ENCODE measurements at places on chromosomes 13 and 19. TPM values are rescaled to one million over a fixed set of nuclear protein-coding genes. Genes with fewer than 3 reads are reported as not detected.

DNA sequence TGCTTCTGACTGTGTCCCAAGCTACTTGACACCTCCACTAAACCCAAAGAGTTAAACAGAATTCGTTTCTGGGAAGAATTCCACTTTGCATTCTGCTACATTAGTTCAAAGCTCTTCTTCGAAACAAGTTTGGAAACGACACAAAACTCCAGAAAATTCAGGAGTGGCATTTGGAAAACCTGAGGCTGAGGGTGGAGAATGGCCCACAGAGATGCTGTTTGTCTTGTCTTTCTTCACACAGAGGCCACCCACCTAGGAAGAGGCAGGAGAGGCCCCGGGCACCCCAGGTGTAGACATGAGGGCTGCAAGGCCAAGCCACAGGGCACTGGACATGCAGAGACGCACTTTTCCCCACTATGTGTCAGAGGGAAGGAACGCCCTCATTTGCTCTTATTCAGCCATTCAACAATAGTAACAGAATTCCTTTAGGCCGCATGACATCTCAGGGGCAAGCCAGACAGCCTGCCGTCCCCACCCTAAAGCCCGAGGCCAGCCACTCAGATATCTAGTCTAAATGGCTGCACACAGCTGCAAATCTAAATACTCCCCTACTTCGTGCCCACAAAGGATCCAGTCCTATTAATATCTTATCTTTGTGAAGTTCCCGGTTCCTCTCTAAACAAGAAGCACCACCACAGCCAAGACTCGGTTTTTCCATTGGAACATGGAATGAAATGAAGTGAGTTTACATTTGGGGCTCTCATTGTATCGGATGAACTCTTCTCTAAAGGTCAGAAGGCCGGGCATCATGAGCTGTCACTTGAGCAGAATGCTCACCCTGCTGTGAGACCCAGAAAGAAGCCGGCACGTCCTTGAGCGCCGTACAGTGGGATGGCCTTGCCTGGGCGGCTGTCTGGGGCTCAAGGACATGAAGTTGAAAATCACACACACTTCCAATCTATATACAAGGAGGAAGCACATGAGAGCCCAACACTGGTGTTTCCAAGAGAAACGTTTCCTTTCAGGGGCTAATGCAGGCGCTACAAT lies 19.8 kb downstream of the COL4A1 start:
- DNase-seq, result no peak

DNA sequence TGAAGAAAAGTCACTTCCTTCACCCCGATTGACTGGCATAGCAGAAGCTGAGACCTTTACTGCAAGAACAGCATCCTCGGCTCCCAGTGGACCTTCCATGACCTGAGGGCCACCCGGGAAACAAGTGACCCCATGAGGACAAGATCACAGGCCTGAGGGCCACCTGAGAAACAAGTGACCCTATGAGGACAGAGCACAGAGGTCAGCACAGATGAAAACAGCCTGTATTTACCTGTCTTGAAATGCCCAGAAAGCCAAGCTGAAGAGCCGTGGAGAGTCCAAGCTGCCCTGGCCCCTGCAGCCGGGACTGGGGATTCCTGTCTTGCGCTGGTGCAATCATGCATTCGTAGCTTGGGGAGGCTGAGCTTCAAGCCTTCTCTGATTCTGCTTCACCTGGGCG lies 114.2 kb upstream of the SPACA7 start:
- no peak for DNase-seq

DNA sequence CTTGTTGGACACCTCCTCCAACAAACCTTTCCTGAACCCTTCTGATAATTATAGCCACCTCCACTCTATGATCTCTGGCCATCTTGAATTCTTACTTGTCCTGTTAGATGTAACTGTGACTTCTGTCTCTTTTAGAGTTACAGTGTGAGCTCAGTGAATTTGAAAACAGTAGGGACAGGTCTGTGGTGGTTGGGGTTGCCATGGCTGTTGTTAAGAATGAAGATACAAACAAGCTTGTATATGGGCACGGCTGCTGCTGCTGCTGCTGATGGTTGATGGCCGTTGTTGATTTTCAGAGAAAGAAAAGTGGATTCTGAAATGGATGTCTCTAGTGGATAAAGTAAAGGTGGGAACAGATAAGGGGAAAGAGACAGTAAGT lies 101.5 kb downstream of the STARD13 start:
- DNase-seq, result no peak

DNA sequence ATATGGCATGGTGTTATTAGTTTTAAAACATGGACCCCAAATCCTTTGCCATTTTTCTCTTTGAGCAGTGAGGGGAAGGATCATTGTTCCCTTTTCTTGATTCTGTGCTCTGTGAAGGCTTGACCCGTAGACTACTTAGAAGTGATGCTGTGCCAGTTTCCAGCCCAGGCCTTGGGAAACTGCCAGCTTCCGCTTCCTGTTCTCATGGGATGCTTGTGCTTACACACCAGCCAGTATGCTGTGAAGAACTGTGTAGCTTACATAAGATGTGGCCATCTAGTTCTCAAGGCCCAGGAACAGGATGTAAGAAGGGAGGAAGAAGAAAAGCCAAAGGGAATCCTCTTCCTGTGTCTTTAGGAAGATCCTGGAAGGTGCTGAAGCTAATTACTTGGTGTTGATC lies 180.9 kb downstream of the PCCA start:
- no peak for DNase-seq

DNA sequence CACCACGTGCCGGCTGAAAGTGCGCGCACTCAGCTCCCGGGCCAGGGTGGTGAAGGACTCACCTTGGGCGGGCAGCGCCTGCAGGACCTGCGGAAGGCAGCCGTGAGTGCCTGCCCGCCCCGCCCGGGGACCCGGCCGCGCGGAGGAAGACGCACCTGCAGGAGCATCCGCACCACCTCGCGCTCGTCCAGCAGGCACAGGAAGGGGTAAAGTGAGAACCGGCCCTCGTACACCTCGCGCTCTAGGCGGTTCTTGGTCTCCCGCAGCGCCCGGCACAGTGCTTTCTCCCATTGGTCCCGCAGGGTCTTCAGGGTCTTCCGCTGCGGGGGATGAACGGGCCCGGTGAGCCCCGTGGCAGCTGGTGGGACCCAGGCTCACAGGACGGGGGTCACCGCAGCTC lies 10.7 kb downstream of the POLRMT start:
- DNase-seq, result no peak

DNA sequence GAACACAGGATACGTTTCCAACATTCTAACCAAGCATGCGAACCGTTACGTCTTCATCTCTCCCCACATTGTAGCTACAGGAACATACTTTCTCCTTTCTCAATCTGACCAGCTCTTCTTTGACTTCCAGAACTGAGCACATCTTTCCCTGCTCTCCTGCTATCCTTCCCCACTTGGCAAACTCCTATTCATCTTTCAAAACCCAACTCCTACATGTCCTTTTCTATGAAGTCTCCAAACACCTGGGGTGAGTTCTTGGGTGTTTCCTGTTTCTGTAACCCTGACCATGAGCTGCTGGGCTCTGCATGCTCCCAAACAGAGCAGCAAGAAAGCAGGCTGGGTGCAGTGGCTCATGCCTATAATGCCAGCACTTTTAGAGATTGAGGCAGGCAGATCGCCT lies 6.6 kb downstream of the ACER1 start:
- no peak for DNase-seq

Gene ZNF492
- total RNA-seq, result 0.92 TPM
